ENCODE measurements at places on chromosomes 5 and 9.

DNA sequence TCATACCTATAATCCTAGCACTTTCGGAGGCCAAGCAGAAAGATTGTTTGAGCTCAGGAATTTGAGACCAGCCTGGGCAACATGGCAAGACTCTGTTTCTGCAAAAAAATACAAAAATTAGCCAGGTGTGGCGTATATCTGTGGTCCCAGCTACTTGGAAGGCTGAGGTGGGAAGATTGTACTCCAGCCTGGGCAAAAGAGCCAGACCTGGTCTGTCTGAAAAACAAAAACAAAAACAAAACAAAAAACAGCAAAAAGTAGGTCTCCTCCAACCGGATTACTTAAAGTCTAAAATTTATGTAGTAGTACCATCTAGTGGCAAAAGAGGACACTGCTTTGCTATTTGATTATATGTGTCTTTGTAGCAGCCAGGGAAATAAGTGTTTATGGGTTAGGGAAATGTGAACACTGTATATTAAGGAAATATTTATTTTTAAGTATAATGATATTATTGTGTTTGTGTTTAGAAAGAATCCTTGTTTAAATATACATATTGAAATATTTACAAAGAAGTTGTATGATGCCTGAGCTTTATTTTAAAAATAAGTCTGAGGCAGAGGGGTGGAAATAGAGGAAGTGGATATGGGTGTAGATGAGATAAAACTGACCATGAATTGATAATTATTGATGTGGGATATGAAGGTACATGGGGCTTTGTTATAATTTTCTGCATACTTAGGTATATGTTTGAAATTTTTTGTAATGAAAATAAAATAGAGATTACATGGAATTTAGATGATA is 20.0 kb downstream of the APC start:
- no peak for DNase-seq

DNA sequence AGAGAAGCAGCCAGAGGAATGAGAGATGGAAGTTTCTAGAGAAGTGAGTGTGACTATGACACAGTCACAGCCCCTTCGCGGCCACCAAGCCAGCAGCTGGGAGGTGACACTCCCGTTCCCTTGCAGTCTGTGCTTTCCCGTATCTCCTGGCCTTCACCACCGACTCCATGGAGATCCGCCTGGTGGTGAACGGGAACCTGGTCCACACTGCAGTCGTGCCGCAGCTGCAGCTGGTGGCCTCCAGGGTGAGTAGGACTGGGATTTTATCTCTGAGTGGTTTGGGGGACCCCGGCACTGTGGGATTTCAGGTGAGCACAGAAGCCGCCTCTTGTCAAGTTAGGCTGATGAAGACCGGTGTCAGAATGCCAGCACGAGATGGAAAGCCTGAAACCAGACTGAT is 12.1 kb upstream of the SLC2A8 start:
- DNase-seq, result no peak

- DNase-seq, result no peak
Measured at GRCh38 chr9:126304971-126305320, 21.7 kb upstream of the MVB12B start.

DNA sequence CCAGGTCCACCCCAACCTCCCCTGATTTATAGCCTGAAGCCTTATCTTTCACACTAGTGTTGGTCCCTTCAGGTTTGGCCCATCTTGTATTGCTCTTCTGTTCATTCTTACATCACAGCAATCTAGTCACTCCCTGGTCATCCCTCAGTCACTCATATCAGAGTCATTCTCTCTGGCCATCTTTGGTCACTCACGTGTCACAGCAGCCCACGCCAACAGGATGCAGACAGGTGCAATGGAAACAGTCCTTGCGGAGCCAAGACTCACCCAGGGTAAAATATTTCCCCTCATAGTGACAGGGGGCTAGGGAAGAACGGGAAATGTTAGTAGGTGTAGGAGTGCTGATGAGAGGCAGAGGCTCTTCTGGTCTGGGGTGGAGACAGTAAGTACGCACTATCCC is 610 bp downstream of the MSMP start:
- DNase-seq, result no peak

DNA sequence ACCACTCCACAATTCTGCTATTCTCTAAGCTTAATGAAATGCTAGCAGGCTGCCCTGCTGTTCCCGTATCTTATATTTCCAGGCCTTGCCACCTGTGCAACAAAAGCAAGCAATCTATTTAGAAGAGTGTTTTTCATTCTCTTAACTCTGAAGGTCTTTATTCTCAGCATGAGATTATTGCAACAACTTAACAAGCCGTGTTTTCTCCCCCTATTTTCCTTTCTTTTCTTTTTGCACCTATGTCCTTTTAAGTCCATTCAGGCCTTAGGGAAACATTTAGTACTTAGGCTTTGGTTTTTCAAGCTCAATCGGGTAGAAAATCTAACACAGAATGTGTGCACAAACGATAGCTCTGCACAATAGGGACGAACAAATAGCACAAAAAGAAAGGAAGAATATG is 89.6 kb upstream of the DMRTA1 start:
- no peak for DNase-seq

- DNase-seq, result no peak
Measured at GRCh38 chr5:11390291-11390767, 513.9 kb downstream of the CTNND2 start.

DNA sequence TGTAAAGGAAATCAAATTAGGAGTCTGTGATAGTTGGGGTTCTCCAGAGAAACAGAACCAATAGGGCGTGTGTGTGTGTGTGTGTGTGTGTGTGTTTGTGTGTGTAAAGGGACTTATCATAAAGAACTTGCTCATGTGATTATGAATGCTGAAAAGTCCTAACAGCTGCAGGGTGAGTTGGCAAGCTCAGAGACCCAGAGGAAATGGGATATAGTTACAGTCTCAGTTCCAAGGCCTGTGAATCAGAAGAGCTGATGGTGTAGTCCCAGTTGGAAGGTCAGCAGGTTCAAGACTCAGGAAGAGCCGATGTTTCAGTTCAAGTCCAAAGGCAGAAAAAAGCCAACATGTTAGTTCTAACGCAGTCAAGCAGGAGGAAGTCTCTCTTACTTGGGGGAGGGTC is 214.2 kb downstream of the ELAVL2 start:
- DNase-seq, result no peak

DNA sequence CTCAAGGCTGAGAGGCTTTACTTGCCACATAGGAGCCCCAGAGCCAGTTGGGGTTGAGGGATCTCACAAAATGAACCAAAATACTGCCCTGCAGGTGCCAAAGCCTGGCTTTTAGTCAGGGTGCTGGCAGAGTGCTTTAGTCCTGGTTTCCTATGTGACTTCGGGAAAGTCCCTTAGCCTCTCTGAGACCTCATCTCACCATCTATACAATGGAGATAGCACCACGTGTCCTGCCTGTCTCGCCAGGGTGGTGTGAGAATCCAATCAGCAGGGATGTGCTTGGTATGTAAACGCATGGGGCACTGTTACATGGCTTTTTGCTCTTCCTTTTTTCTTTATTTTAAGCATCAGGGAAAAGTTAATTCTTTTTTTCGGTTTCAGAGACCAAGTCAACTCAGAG is 68.3 kb downstream of the SHB start:
- DNase-seq, result no peak

GRCh38 chr9:124372038-124372437 is 43.2 kb downstream of the PSMB7 start:
- DNase-seq, result no peak

DNA sequence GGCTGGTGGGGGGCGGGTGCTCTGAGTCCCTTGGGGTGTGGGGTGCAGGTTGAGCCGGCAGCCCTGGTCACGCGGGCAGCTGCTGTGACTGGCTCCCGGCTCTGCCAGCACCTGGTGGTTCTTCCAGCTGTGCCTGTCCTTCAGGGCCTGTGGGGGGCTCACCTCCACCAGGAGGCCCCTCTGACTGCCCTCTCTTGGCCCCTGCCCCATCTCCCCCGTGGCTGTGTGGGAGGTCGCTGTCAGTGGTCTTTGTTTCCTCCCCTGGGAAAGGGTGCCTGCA is 3.3 kb downstream of the RXRA start:
- DNase-seq, result no peak

DNA sequence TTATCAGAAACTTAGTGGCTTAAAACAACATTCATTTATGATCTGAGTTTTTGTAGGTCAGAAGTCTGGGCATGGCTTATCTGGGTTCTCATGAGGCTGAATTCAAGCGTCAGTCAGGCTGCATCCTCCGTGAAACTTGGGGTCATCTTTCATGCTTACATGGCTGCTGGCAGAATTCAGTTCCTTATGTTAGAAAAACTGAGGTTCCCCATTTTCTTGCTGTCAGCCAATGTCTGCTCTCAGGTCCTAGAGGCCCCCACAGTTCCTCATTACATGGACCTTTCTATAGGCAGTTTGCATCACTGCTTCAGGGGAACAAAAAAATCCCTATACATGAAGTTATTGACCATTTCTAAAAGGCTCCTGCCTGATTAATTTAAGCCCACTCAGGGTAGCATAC is 83.8 kb upstream of the NMUR2 start:
- DNase-seq, result no peak

DNA sequence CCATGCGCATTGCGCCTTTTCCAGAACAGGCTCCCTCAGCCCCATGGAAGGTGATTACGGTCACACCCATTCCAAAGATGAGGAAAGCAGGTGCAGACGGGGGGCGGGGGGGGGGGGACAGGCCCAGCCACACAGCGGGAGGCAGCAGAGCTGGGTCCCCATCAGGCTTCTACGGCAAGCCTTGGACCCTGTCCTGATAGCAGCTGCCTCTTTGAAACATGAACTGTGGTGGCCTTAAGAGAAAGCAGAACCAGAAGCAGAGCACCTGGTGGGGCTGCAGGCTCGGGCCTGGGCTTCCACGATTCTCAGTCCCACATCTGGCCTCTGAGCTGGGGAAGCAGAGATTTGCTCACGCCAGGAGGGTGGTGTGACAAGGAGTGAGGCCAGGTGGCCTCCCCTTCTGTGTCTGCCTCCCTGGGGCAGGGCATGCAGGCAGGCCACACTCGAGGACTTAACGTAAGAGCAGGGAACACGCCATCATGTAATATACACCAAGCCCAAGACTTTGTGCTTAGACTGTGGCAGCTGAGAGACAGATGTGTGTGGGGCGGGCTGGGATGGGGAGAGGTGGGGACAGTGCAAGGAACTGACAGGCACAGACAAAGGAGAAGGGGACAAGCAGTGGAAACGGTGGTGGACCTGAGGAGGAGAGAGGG is 14.2 kb upstream of the PHYKPL start:
- DNase-seq, result no peak

GRCh38 chr5:1467341-1468246 is 22.4 kb upstream of the SLC6A3 start:
- no peak for DNase-seq

- DNase-seq, result no peak
Measured at GRCh38 chr5:91928754-91929521, 545.8 kb upstream of the ARRDC3 start.

GRCh38 chr5:124878583-124879342 is 132.3 kb upstream of the ZNF608 start:
- DNase-seq, result no peak

DNA sequence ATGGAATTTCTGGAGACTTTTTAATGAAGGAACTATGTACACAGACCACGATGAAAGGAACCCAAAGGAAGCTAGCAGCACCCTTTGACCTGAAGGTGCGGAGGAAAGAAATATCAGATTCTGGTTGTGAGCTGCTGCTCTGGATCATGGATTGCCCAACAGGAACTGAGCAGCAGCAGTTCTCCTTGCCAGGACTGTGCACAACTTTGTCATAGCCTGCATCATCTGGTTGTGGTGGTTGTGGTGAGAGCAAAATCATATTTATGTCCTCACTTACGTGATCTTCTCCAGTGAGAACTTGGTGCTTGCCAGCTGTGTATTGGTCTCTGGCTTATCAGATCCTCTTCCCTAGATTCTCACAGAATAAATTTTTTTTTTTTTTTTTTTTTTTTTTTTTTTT is 70.7 kb upstream of the LPAR1 start:
- DNase-seq, result no peak

GRCh38 chr5:131710391-131710790 is 75.4 kb upstream of the RAPGEF6 start:
- DNase-seq, result no peak

GRCh38 chr5:125059255-125060002 is 313.0 kb upstream of the ZNF608 start:
- DNase-seq, result no peak

DNA sequence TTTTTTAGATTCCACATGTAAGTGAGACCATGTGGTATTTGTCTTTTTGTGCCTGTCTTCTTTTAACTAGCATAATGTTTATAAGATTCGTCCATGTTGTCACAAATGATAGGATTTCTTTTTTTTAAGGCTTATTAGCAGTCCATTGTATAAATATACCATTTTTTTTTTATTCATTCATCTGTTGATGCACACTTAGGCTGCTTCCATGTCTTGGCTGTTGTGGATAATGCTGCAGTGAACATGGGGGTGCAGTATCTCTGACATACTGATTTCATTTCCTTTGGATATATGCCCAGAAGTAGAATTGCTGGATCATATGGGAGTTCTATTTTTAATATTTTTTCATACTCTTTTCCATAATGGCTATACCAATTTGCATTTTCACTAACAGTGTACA is 48.7 kb downstream of the KIAA1958 start:
- DNase-seq, result no peak
